ENCODE measurements at places on chromosomes 13 and 19.

DNA sequence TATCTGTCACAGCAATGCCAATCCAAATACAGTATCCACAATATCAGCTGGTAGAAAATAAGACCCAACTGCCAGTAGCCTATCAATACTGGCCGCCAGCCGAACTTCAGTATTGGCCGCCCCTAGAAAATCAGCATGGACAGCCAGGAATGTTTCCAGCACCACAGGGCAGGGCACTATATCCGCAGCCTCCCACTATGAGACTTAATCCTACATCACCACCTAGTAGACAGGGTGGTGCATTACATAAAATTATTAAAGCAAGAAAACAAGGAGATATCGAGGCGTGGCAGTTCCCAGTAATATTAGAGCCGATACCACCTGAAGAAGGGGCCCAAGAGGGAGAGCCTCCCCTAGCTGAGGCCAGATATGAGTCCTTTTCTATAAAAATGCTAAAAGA lies 111.3 kb downstream of the ZNF486 start:
- no peak for DNase-seq

DNA sequence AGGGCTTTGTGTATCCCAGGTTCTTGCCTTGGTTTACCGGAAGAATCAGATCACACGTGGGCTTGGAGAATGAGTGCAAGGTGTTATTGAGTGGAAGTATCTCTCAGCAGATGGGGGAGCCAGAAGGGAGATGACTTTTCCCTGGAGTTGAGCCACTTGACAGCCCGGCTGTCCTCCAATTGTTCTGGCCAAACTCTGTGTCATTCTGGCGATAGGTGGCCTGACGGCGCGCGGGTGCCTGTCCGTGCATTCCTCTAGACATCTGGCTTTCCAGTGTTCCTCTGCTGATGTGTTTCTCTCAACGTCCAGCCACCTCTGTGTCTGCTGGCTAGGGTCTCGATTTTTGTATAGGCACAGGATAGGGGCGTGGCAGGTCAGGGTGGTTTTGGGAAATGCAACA lies 181.9 kb downstream of the SHISA2 start:
- DNase-seq: no peak

DNA sequence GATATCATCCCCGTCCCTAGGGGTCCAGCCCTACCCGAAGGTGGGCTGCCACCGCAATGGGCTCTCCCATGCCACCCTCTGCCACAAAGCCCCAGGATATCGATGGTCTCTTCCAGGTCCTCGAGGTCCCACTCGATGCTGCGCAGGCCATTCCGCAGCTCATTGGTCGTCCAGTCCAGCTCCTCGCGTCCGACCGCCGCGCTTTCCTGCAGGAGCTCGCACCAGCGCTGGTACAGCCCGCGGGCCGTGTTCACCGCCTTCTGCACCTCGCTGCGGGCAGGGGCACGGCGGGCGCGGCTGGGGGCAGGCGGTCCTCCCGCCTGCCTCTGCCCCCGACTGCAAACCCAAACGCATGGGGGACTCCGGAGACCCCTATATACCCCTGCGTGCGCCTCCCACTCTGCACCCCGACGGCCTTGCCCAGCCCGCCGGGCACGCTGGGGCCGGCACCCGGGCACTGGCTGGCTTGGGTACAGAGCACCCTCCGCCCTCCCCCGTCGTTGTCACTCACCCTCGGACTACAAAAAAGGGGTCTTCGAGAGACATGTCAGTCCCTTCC lies 468 bp downstream of the STX10 start:
- DNase-seq: no peak

- no peak for DNase-seq
Observed at GRCh38 chr13:37288057-37288720, 182.7 kb upstream of the CSNK1A1L start.

DNA sequence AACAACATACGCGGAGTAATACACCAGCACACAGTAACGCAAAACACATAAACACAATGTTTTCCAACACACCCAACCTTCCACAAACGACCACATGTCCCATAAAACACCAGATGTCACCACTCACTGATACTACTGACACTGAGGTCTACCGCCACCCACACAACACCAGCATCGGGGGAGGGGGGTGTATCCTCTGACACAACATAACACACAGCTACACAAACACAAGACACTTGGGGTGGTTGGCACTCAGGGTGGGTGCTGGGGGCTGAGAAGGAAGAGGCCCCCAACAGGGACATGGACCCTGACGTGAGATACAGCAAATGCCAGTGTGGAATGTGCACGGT lies 1.5 kb upstream of the KCNN4 start:
- no peak for DNase-seq

GRCh38 chr19:39823686-39824085 lies 10.3 kb downstream of the DYRK1B start:
- no peak for DNase-seq

DNA sequence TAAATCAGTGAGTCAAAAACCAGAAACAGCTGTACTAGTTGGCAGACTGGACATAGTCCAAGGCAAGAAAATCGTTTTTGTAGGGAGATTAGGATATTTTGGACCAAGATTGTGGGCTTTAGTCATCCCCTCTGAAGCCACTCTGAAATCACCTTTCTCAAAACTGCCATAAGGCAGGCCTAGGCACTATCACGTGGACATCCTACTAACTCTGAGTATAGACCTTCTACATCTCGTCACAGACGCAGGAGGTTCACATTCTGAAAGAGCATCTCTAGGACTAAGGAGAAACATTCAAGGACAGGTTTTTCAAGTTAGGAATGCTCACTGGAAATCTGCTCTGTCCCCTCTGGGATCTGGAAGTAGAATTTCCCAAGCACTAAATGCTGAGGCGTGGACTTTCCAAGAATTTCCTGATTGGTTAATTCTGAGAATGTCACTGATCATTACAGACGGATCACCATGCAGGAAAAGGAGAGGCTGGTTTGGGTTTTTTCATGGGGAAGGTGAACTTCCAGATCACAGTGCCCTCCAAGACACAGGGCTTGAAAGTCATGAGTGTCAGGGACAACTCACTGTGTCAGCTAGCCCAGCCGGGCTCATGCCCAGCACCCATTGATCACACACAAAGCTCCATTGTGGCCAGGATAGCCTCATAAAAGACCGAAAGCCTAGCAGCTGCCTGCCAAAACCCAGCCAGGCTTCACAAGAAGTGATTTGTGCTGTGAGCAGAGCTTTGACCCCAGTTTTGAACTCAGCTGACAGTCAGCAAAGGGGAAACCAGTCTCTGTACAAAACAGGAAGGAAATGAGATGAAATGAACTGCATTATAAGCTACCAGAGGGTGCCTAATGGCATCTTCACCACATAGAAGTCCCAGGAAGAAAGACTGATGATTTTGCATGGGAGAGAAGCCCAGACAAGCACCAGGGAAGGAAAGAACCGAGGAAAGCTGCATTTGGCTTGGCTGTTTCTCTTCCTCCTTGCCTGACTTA lies 2.7 kb upstream of the RUBCNL start:
- DNase-seq: no peak

DNA sequence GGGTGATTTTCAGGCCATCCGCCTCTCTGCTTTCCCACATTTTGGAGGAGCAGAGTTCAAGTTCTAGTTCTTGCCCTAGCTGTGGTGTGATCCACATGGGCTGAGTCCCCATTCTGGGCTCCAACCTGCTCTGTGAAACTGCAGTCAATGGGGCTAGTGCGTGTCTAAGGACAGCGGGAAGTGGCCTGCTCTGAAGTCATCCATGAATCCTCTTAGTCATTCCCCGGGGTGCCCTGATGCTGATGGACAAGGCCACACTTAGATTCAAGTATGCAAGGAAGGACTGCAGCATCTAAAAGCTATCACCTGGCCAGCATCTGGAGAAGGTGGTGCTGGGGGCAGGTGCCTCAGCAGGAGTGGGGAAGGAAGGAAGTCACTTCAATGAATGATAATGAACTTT lies 94.6 kb downstream of the TSHZ3 start:
- no peak for DNase-seq

DNA sequence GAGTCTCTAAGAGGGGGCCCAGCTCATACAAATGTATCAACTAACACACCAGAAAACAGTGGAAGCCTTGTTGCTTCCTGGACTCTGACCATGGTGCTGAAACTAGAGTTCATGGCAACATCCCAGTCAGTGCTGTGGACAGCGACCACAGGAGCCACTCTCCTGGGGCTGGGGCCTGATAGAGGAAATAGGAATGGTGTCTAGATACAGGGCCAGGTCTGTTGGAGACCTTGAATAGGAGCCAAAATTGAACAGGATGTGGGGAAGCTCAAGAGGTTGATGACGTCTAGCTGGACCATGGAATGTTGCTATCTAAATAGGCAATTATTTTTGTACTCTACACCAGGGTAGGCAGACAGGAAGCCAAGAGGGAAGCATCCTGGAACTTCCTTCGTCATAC lies 21.7 kb downstream of the LILRB4 start:
- DNase-seq: no peak

DNA sequence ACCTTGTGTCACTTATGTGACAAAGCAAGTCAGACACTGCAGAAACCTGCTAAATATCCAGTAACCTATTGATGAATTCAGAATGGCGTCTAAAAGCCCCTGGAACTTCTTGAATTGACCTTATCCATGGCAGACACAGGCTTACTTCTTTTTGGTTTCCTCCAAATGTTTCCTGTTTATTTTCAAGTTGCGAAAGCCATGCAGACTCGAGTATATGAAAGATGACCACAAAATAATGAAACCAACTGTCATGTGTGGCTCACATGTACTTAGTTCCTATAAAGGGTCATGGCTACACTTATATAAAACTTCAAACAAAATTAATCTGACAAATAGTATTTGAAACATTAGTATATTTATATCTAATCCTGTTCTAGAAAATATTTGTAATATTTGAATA lies 113.1 kb upstream of the FNDC3A start:
- DNase-seq: no peak

GRCh38 chr13:101248739-101249514 lies 167.4 kb downstream of the NALCN start:
- DNase-seq: no peak

- DNase-seq: no peak
Observed at GRCh38 chr19:41941410-41942202, 13.4 kb upstream of the ERFL start.

DNA sequence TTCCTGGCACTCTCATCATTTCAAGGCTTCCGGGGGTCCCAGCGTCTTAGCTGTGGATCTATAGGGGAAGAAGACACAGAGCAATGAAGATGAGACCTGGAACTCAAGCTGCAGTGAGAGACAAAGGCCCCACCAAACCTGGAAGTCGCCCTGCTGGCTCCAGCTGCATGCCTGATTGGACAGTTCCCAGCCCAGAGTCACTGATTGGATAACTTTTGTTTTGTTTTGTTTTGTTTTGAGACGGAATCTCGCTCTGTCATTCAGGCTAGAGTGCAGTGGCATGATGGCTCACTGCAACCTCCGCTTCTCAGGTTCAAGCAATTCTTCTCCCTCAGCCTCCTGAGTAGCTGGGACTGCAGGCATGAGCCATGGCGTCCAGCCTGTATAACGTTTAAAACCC lies 6.4 kb upstream of the ZNF431 start:
- DNase-seq: no peak

DNA sequence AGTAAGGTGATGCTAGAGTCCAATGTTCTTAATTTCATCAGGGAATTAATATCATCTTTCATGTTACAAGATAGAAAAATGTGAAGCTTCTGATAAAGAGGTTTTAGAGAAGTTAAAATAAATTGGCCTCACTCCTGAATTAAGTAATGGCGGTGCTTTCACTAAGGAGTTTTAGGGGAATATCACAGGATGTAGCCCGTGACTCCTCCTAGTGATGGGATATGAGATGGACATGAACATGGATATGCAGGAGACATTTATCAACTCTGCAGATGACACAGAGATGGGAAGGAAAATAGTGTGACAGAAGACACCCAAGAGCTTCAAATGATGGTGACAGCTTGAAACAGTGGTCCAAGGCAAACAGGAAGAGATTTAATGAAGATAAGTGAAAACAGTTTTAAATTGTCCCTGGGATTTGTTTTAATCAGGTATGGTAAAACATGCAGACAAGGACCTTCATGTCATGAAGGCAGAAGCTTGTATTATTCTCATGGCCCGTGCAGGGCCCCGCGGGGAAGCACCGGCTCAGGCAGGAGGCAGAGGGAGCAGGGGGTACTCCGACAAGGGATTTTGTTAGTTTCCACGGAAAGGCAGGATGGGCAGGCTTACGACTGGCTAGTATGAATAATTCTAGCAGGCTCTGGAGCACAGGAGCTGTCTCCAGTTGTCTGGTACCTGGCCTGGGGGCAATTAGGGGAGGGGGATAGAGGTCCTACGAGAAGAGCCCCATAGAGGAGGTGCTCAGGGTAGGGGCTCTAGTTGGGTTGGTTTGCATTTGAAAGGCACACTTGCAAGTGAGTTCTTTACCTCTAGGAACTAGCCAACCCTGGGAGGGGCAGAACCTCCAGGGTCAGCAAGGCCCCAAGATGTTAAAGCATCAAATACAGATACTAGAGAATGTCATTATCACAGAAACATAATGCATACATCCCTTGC lies 38.7 kb upstream of the FARP1 start:
- no peak for DNase-seq

GRCh38 chr19:44988273-44988672 lies 13.0 kb upstream of the RELB start:
- DNase-seq: no peak

DNA sequence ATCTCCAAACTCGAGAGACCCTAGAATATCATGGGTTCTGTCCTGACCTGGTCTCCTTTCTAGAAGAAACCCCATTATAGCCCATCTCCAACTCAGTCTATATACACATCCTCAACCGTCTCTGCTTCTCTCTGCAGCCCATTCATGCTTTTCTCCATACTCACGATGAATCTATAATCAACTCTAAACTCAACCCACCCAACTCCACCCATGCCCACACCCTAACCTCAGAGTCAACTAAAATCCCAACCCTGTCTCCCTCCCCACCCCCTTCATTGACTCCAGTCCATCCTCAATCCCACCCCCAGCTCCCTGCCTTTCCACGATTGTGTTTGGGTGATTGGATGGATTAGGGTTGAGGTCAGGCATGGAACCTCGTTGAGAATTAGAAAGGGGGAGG lies 1.8 kb downstream of the SBK3 start:
- no peak for DNase-seq

GRCh38 chr13:112770504-112770903 lies 80.7 kb downstream of the ATP11A start:
- DNase-seq: no peak

DNA sequence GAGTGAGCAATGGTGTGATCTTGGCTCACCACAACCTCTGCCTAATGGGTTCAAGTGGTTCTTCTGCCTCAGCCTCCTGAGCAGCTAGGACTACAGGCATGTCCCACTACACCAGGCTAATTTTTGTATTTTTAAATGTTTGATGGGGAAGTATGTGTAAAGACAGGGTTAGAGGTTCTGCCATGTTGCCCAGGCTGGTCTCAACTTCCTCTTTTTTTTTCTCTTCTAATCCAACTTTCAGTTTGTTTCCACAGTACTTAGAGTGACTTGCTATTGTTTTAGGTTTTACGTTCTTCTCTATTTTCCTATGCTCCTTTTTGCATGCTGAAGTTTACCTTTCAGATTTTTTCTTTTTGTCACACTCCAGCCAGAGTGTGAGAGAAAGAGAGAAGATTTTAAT lies 1433.0 kb downstream of the UQCRFS1 start:
- no peak for DNase-seq

All from CD4-positive, alpha-beta T cell (primary cell).